ENCODE measurements at places on chromosomes 6 and 20.

DNA sequence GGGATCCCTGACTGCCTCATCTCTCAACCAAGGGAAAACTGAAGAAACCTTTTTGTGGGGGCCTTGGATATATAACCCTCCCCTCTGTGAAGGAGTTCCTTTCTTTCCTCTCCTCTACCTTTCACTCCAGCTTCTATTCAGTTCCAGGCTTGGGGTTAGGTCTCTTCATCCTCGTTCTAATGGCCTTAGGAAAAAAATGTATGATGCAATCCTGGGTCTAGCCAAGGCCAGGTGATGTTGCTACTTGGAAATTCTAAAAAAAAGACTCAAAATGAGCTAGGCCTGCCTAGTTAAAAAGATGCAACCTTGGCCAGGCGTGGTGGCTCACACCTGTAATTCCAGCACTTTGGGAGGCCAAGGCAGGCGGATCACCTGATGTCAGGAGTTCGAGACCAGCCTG lies 7.6 kb downstream of the ABCC10 start:
- DNase-seq, result no peak

- no peak for DNase-seq
Observed at GRCh38 chr6:53375847-53376246, 27.1 kb upstream of the ELOVL5 start.

- no peak for DNase-seq
Observed at GRCh38 chr6:39518221-39518620, 195.7 kb upstream of the KCNK16 start.

GRCh38 chr6:13915561-13916229 lies 9.1 kb upstream of the RNF182 start:
- DNase-seq, result no peak

GRCh38 chr6:115663681-115664080 lies 397.0 kb downstream of the FRK start:
- DNase-seq, result no peak

- no peak for DNase-seq
Observed at GRCh38 chr20:50919567-50919966, 11.7 kb downstream of the ADNP start.

DNA sequence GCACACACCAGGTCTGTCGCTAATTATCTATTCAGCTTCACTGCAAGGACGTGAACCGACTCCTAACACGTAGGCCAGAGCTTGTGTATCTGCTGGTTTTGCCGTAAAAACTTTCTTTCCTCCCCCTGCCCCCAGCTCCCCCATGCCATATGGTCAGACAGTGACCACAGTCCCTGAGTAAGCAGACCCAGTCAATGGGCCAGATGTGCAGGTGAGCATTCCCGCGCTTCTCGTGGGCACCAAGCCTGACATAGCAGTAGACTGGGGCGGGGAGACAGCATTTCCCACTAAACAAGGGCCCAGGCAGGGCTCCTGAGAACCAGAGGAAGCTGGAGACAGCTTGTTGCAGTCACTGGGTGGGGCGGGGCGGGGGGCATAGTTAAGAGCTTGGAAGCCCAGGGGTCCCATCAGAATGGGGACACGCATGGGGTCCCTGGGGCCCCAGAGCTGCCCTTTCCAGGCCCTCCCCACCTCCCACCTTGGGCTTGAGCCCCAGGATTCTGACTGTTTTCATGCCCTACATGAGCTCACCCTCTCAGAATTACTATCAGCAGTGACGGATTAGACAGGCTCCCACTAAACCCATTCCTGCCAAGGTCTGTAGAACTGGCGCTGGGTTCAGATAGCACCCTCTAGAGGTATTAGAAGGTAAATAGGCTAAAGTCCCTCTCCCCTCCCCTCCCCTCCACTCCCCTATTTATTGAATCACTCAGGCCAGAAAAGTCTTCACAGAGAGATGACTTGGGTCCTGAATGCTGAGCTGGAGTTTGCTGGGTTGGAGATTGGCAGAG lies 51.8 kb downstream of the CDH26 start:
- DNase-seq, result no peak

DNA sequence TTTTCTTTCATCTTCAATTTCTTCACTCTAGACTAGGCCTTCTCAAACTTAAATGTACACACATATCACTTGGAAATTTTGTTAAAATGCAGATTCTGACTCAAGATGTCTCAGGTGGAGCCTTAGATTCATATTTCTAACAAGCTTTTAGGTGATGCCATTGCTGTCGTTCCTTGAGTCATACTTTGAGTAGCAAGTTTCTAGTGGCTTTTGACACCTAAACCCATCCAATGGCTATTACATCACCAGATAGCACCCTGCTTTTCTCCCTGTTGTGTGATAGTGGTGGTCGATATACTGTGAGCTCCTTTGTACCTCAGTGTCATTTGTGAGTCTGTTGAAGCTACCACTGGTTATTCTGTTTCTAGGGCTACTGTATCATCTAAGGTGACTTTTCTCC lies 34.8 kb upstream of the BAG2 start:
- no peak for DNase-seq

DNA sequence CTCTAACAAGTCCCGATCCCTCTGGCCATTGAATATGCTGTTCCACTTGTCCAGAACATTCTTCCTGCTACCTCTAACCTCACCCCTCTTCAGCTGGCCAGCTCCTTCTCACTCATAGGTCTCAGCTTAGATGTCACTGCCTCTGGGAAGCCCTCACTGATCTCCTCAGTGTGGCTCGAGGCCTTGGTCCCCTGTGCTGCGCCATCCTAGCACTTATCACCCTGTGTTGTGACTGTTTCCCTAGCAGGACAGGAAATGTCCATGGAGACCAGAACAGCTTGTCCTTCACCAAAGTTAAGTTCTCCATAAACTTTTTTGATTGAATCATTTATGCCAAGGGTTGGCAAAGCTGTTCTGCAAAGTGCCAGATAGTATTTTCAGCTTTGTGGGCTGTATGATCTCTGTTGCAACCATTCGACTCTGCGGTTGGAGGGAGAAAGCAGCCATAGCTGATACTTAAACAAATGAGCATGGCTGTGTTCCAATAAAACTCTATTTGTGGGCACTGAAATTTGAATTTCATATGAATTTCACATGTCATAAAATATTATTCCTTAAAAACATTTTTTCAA lies 6.5 kb upstream of the BNIP5 start:
- DNase-seq, result no peak

DNA sequence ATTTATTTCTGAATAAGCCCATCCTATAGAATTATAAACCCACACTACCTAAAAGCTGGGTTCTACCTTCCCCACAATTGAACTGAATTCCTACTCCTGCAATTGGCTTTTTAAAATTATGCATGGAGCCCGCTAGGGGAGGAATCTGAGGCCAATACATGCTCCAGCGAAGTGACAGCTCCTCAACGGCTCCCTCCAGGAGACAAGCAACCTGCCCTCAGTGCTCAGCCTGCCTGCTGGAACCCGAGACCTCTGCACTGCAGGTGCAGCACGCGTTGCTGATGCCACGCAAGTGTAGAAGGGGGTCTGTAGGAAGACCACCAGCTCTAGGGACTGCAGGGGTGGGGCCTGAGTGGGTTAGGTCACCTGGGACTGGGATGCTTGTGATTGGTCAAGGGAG lies 170.2 kb upstream of the CDYL start:
- no peak for DNase-seq

- DNase-seq, result no peak
Observed at GRCh38 chr20:57386762-57387161, 4.4 kb upstream of the RBM38 start.

GRCh38 chr20:25389401-25389857 lies 1.2 kb downstream of the ABHD12 start:
- DNase-seq, result no peak

DNA sequence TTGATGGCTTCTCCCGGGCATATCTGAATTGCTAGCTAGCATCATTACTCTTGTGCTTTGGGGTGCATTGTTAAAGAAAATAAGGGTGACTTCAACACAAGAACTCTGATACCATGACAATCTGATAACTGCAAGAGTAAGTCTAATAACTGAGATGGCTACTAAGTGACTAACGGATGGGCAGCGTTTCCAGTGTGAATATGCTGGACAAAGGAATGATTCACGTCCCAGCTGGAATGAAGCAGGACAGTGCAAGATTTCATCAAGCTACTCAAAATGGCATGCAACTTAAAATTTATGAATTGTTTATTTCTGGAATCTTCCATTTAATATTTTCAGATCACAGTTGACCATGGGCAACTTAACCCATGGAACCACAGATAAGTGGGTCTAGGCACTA lies 31.7 kb downstream of the MOXD1 start:
- no peak for DNase-seq

All from activated CD8-positive, alpha-beta memory T cell treated with anti-CD3 and anti-CD28 coated beads for 1 hour (primary cell).